Right ventricle myocardium superior (tissue), 1 donor: ENCODE measurements at places on chromosomes 11 and 22. TPM values are rescaled to one million over a fixed set of nuclear protein-coding genes. Genes with fewer than 3 reads are reported as not detected.

GRCh38 chr11:44671234-44671633, 55.5 kb upstream of the TSPAN18 start:
- DNase-seq: no peak

DNA sequence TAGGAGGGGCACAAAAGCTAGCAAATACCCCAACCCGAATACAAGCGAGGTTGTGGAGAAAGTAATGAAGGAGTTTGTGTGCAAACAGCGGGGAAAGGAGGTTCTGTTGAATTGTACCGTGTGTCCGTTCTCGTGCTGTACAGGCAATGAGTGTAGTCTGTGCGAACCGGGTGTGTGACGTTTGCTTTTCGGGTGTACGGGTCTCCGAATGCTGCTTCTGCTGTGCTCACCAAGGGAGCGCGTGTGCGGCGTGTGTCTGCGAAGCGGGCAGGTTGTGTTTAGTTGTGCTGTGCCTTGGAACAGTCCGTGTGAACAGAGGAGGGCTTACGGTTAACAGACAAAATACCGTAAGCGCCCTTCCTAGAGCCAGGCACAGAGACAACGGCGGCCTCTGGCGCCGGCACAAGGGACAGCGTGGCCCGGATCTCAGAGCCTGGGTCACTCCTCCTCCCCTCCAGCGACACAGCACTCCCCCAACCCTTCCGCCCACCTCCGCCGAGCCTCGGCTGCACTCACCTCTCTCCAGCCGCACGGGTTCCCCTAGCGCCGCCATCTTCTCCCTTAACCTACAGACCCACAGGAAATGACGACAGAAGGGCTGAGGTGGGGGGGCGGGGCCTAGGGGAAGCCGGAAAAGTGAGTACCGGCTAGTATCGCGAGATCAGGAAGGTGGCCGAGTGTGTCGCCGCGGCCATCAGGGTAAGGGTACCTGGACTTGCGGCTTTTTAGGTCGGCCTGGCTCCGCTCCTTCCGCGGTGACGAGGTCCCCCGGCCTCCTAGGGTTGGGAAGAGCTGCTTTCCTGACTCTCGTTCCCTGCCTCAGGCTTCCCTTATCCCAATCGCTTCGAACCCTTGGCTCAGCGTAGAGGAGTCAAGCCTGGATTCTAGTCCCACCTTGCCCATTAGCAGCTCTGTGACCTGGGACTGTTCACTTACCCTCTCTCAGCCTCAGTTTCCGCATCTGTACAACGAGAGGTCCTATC, at the start of gene LIN7C:
TSS of gene LIN7C (minus strand) at position 570 of the 983 bp plus-strand sequence. CDS start at position 553, 17 bp downstream.
- DNase-seq: peak; percentile 95

DNA sequence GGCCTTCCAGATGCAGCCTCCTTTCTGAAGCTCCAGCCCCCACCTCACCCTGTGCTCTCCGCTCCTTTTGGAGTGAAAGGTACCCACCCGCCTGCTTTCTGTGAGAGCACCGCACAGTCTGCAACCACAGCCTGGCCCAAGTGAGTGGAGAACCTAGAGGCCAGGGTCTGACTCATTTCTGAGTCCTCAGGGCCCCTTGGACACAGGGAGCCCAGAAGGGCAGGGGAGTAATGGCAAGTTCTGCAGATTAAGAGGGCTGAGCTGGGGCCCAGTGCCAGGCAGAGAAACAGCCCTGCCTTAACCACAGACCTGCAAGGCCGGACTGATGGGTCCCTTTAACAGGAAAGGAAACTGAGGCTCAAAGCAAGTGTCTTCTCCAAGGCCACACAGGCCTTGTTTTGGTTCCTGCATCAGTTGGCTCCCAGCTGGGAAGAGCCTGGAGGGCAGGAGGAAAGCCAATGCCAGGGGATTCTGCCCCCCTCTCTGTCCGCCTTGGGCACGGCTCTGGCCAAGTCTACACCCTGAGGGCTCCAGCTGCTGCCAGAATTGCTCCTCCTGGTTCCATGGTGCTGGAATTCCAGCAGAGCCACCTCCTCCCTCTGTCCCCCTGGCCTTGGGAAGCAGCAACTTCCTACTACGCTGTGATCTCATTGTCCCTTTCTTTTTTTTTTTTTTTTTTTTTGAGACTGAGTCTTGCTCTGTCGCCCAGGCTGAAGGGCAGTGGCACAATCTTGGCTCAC, 55.1 kb downstream of the CYTH4 start:
- no peak for DNase-seq

DNA sequence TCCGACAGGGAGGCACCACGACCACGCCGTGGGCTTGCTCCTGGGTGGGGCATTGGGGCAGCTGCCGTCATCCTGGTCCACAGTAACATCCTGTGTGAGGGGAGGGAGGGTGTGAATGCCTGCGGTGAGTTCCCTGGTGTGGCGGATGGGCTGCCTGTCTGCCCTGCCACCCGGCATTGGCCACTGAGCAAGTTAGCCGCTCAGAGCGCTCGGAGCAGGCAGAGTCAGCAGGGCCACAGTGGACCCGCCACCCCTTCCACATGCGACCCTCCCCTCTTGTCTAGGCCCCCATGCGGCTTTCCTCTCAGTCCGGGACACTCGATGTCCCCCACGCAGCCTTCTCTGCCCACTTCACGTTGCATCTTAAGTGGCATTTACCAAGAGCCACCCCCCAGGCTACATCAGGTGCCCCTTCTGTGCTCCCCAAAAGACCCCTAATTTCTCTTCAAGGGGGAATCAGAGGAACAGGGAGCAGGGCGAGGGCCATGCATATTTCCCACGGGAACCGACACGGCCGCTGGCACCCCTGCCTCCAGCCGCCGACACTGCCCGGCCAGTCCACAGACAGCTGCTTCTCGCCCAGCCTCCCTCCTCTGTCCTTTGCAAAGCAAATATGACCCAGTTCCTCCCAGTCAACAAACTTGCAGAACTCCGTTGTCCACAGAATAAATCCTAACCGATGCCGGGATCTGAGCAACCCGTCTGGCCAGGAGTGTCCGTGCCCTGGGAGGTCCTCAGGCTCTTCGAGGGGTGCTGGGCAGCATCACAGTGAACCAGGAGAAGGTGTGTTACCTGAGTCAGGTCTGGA, 1482.1 kb downstream of the TBC1D22A start:
- no peak for DNase-seq

Gene OR51E2
- total RNA-seq: 0.13 TPM

Gene SCUBE2
- 1.9 TPM for total RNA-seq

DNA sequence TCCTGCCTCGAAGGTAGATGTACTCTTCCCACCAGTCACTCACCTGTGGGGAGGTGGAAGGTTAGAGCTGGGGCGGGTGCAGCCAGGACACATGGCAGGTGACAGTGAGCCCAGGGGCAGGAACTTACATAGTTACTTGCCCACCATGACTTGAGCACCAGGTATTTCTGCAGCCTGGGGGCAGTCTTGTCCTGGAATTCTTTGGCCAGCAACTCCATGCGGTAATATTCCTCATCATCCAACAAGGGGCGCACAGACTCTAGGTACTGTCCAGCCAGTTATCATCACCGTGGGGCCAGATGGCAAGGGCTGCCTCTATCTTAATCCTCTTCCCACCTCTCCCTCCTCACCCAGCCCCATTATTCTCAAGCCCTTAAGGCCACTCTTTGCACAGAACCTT, 2.2 kb downstream of the CPT1B start:
- DNase-seq: peak; percentile 37

DNA sequence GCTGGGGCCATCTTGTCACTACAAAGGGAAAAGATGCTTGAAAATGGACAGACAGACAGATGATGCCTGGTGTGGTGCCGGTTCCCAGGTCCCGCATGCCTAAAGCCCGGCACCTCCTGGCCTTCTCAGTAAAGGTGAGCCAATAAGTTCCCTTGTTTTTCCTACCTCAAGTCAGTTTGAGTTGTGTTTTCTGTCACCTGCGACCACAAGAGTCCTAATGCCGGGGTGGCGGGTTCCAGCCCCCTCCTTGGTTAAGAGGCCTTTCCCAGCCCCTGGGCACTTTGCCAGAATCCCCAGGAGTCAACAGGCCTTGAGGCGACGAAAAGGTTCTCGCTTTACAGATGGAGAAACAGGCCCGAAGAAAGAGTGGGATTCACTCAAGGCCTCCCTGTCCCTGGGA, 9.0 kb downstream of the FGF19 start:
- DNase-seq: no peak

Gene OR52N4
- total RNA-seq: not detected

GRCh38 chr11:126489836-126490660, 134.6 kb downstream of the ST3GAL4 start:
- no peak for DNase-seq

Gene MMP20
- not detected for total RNA-seq

DNA sequence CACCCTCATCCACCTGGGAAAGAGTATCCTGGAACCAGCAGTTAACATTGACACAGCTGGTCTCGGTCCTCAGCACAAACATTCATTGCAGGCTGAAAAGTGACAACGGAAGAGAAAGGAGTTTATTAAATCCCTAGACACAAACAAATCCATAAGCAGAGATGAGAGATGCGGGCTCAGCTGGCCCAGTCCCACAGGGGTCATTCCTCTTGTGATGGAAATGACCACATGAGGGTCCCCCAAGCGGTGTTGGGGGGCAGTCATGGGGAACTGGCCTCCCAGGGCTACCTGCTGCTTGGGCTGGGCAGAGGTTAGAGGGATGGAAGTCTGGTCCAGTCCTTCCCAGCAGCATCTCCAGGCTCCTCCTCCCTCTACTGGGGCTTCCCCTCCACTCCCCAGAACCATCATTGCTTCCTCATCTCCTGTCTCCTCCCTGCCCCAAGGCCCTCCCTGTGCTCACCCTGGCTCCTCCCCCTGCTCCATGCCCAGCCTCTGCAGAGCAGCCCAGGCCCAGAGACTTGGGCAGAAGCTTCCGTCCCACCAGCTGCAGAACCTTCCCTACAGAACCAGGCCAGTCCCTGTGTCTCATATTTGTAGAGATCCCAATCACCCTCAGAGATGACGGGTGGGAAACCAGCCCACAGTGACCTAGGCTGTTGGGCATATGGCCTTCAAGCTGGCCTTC, 5.4 kb upstream of the IGLL5 start:
- DNase-seq: no peak

GRCh38 chr22:30188911-30189310, 57.6 kb downstream of the LIF start:
- no peak for DNase-seq

GRCh38 chr11:118622376-118623268, 15.2 kb downstream of the PHLDB1 start:
- DNase-seq: peak; percentile 70

GRCh38 chr22:45769569-45770210, 98.1 kb downstream of the ATXN10 start:
- no peak for DNase-seq

- no peak for DNase-seq
Measured at GRCh38 chr11:128749974-128750373, 56.1 kb downstream of the FLI1 start.

GRCh38 chr11:124402326-124402922, 3.6 kb upstream of the OR8B3 start:
- peak; percentile 40 for DNase-seq

DNA sequence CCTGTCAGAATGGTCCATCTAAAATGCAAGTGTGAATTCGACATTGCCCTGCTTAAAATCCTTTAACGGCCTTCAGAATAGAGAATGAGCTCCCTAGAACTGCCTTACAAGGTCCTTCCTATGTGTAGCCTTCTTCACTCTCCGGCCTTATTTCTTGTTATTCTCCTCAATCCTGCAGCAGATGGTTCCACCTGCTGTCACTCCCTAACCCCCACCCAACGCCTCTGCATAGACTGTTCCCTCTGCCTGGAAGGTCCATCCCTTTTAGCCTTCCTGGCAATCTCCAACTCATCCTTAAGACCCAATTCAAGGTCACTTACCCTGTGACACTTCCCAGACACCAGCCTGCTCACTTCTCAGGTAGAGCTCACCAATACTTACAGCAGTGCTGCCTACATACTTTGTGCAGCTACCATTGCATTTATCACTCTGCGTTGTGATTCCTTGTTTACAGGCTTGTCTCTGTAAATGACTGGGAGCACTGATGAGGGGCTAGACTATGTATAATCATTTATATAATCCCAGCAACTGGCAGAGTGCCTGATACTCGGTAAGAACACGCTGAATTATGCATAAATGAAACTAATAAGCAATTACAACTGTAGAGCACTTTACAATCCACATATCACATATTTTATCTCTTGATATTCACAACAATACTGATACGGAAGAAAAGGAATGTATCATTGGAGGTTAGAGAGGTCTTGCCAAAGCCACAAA, 58.9 kb downstream of the CLPB start:
- no peak for DNase-seq

Gene RTN4R
- 0.75 TPM for total RNA-seq

GRCh38 chr11:124085583-124085982, 29.7 kb upstream of the VWA5A start:
- no peak for DNase-seq

Gene SCN4B
- 12.0 TPM for total RNA-seq

DNA sequence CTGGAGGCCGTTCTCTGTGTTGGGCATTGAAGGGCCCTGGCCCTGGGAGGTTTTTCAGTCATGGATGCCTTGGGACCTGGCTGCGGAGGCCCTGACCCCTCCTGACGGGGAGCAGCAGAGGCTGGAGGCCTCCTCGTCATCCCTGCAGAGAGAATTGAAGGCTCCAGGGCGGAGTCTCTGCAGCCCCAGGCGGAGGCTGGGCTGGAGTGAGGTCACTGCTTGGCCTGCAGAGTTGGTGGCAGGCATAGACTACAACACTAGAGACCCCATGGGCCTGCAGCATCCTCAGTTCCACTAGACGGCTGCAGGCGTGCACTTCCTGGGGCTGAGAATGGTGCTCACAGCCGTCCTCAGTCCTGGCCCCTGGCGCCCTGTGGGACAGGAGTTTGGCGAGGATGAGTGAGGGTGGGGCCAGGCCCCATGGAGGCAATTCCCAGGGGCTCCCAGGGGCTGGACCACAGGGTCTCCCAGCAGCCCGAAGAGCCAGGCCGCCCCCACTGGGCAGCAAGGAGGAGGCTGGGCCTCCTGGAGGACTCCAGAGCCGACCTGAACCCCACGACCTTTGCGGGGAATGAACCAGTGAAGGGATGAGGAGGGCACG, 1194.9 kb downstream of the BRD1 start:
- DNase-seq: no peak

Gene MUC15
- not detected for total RNA-seq

- no peak for DNase-seq
Measured at GRCh38 chr11:1623716-1624115, 1.8 kb upstream of the KRTAP5-4 start.

GRCh38 chr22:29311464-29312217, 3.9 kb downstream of the RASL10A start:
- DNase-seq: no peak

GRCh38 chr11:132093536-132094259, 723.3 kb downstream of the NTM start:
- no peak for DNase-seq

DNA sequence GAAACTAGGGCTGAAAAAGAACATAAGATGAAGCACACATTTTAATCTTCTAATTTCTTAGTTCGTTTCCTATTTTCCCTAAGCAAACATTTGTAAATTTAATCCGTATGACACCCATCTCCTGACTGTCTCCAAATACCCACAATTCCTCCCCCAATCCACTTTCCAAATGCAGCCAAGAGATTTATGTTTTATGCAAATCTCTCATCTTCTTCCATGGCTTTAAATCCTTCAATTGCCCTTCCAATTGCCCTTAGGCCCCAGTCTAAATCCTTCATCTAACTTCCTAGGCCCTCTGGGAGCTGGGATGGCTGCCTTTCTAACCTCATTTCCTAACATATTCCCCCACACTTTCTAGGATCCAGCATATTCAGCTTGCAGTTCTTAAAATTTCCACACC, 18.0 kb upstream of the POU2AF1 start:
- DNase-seq: no peak
